Neuronal stem cell (in vitro differentiated cells): ENCODE measurements at places on chromosomes 16 and 17.

DNA sequence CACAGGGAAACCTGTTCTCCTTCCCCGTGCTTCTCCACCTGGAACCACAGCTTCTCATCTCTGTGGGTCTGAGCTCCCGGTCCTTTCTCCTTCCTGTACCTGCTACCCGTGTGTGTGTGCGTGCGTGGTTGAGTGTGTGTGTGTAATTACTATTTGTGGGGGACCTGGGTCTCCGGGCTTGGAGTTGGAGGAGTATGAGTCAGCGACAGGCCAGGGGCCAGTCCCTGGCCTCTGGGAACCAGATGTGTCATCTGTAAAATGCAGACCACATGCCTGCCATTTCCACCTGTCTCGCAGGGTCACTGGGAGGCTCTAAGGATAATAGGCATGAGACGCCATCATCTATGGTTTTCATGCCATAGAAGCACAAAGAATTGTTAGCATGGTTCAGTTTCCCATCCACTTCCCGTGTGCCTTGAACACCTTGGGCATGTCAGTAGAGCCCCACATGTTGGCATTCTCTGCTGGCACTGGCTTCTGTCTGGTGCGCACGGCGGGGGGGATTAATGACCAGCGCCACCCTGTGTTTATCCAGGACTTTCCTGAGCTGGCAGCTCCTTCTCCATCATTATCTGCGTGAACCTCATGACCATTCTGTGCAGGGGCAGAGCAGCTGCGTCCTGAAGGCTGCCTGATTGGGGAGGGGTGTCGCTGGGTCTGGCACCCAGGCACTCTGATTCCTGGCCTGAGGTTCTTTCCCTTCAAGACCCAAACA is 1.5 kb downstream of the ZNF205 start:
- no peak for DNase-seq

- no peak for DNase-seq
Observed at GRCh38 chr17:50850640-50851039, 15.3 kb downstream of the WFIKKN2 start.

DNA sequence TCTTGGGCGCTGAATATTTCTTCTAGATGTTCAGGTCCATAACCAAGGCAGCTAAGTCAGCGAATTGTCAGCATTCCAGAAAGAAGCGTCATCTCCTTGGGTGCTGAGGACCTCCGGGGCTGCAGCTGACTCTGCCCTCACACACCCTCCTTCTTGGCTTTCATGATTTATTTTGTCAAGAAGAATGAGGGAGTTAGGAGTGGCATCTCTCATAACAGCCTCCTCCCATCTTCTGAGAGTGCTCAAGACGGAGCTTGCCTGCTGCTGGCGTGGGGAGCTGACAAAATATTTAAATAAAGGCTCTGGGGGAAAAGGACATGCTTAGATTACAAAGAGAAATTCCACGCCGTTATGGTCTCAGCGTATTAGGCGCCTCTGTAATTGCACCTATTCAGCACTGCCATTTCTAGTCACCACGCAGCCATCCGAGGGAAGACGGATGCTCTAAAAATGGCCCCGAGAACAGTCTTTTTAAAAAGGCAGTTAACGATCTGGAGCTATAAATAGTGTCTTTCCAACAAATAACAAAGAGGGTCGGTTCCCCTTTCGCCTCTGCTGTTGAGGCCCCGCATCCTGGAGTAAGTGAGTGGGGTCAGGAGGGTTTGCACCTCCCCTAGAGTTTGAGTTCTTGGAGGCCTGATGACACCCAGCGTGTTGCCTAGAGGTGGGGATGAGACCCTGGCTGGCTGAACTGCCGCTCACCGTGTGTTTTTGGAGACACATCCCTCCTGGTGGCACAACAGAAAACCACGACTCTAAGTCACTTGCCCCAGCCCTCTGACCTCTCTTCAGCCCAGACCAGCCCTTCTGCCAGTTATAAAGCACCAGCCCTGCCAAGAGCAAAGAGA is 187.0 kb downstream of the CCDC182 start:
- no peak for DNase-seq

- no peak for DNase-seq
Observed at GRCh38 chr17:76266244-76266938, 1.2 kb downstream of the UBALD2 start.

DNA sequence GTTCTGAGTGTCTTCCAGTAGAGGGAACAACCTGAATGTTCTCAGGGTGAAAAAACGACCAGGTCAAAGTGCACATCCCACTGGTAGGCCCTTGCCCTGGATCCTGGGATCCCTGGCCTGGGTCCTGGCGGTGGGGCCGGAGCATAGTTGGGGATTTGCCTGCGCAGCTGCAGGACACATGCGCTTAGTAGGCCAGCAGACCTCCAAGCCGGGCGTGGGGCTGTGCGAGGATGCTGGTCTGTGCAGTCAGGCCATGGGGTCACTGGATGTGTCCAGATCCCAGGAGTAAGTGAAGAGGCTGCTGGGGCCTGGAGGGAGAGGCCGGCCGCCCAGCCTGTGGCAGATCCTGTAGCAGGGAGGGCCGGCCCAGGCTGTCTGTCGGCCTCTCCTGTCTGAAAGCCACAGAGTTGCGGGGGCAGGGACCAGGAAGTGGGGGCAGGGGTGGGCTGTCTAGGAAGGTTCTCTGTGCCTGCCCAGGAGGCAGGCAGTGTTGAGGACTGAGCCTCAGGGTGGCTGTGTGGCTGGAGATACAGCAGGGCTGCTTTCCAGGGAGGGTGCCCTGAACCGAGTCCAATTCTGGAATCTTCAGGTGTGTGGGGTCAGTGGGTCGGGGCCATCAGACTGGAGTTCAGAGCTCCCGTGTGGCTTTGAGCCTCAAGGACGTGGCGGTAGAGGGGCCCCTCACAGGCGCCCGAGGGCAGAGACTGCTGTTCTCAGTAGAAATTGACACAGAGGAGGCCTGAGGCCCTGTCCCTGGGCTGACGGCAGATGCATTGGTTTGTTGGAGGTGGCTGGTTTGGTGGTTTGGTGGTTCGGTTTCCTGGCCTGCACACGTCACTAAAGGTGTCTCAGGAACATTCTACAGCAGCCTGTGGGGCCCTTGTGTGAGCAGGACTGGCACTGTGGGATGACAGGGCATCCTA is 17.2 kb upstream of the NUDT16L1 start:
- DNase-seq: no peak

DNA sequence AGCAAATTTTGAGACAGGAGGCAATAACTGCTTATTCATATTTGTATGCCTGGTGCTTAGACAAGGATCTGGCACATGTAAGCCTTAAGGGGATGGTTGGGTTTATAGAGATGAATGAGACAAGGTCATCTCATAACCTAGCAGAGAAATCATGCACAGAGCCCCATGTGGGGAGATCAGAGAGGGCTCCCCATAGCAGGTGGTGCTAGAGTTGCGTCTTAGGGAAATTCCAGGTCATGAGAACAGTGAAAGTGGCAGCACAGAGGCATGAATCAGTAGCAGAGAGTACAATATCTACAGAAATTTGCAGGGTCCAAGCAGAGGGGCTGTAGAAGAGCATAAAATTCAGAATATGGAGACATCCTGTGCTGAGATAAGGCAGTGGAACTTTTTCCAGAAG is 57.3 kb downstream of the SLC6A2 start:
- no peak for DNase-seq

- DNase-seq: no peak
Observed at GRCh38 chr16:11665071-11665491, 3.2 kb upstream of the SNN start.

GRCh38 chr16:89476811-89477261 is 13.5 kb downstream of the ANKRD11 start:
- no peak for DNase-seq

- no peak for DNase-seq
Observed at GRCh38 chr17:27244491-27245223, 49.3 kb upstream of the WSB1 start.

- DNase-seq: no peak
Observed at GRCh38 chr16:52055381-52055780, 491.6 kb downstream of the TOX3 start.

- no peak for DNase-seq
Observed at GRCh38 chr17:1936766-1937165, 88.4 kb downstream of the RTN4RL1 start.

DNA sequence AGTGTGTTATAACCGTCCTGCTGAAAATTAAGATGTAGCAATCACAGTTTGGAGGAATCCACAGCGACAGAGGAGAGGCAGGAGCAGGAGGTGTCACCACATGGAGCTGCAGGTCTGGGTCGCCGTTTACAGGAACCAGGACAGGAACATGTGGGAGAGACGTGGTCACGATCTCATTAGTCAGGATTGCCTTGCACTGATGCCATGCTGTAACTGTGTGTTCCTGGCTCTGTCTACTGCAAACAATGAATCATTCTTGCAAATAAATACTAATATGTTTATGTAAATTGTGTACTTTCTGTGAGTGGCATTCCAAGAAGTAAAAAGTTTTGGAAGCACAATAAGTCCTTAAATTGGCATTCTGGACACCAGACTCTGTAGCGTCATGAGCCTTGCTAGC is 271.8 kb downstream of the CPPED1 start:
- DNase-seq: no peak

- DNase-seq: no peak
Observed at GRCh38 chr16:57525761-57526160, 10.6 kb downstream of the CCDC102A start.

DNA sequence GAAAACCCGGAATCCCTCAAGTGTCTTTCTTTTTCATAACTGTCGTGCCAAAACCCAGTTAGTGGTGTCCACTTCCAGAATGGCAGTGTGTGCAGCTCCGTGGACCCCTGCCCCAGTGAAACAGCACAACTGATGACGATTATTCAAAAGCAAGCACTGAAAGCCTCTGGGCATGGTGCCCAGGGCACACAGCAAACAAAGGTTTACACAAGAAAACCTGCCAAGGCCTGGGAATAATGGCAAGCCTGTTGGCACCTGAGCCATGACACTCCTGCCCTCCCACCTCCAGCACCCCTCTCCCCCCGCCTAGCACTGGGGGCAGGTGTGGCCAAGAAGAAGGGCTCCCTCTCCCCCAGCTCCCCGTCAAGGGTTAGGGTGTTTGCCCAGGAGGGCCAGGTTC is 2.8 kb downstream of the PKMYT1 start:
- no peak for DNase-seq

DNA sequence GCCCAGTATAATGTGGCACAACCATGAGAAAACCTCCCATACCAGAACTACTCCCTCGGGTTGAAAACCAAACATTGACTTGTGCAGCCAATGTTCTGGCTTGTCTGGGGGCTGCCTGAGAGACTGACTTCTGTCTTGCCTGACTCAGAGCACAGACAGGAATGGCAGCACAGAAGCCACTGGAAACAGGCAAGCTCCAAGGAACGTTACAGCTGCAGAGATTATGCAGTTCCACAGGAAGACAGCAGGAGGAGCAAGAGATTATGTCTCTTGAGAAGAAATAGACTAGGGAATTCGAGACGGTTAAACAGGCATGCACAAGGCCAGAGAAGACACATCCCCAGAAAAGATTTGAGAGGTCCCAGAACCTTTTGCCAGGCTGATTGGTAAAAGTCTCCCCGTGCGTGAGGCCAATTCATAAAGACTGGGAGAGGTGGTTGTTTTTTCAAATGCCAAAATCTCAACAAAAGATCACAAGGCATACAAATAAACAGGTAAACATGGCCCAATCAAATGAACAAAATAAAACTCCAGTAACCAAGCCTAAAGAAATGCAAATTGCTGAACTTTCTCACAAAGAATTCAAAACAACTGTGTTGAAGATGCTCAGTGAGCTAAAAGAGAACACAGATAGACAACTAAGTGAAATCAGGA is 90.6 kb upstream of the CDH5 start:
- no peak for DNase-seq
